ENCODE measurements at places on chromosomes 7 and 10.

DNA sequence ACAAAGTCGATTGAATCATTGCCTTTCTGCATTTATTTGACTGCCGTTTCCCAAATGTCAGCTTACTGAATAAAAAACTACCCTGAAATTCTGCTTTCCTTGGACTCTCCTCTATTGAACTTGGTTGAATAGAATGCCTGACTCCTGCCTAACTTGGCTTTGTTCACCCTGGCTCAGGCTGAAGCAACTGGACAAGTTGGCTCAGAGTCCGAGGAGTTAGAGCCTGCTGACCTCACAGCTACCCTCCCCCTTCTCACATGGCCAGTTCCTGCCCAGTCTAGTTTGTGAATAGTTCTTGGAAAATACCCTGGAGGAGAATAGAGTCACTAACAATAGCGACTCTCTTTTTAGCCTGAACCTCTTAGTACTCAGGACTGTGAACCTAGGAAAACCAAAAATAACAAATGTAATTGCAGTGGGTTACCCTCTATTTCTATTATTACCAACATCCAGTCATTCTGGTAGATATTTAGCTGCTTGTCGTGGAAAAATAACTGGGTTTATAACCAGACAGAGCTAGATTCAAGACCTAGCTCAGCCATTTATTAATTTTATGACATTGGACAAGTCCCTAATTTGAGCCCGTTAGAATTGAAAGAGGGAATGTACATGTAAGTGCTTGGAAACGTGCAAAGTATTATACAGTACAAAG is 17.3 kb upstream of the NRBF2 start:
- DNase-seq: no peak

DNA sequence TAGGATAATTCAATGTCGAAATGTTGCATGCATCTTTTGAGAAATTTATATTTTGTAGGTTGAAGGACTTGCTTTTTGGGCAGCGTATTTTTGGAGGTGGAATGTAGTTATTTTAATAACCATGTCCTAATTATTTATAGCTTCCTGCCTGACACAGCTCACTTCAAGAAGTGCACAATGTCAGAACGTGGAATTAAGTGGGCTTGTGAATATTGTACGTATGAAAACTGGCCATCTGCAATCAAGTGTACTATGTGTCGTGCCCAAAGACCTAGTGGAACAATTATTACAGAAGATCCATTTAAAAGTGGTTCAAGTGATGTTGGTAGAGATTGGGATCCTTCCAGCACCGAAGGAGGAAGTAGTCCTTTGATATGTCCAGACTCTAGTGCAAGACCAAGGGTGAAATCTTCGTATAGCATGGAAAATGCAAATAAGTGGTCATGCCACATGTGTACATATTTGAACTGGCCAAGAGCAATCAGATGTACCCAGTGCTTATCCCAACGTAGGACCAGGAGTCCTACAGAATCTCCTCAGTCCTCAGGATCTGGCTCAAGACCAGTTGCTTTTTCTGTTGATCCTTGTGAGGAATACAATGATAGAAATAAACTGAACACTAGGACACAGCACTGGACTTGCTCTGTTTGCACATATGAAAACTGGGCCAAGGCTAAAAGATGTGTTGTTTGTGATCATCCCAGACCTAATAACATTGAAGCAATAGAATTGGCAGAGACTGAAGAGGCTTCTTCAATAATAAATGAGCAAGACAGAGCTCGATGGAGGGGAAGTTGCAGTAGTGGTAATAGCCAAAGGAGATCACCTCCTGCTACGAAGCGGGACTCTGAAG is 620 bp downstream of the ZRANB1 start:
- DNase-seq: no peak

GRCh38 chr7:137592232-137592896 is 248.8 kb upstream of the PTN start:
- DNase-seq: no peak

DNA sequence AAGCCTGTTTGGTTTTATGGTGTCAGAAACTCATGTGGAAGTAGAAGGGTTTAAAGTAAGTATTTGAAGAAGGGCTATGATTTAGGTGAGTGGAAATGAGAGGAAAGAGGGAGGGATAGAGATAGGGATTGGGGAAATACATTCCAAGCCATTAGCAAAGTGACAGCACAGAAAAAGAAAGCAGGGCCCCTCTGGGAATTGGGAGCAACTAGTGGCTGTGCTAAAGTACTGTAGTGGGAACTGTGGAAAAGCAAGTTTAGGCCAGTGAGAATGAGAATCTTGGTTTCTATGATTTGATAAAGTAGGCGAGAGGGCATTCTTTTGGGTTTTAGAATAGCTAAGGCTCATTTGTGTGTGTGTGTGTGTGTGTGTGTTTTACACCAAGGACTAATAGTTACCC is 5.0 kb downstream of the PRKG1 start:
- DNase-seq: no peak

GRCh38 chr10:114087655-114088054 is 44.0 kb downstream of the ADRB1 start:
- DNase-seq: no peak

DNA sequence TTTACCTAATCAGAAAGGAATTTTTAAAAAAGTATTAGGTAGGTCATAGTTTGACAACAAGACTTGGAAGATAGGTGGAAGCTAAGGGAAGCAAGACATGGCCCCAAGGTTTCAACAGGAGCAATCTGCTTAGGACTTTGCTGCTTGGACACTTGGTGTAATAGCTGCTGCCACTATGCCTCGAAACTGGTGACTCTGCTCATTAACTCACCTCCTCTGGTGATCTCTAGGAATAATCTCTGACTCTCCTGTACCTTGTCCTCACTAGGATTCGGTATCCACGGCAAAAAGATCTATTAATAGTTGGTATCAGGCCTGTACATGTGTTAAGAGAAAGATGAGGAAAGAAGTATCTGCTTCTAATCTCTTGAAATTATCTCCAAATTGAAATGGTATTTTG is 53.1 kb downstream of the PTEN start:
- DNase-seq: no peak

- DNase-seq: no peak
Observed at GRCh38 chr7:105227391-105227790, 161.3 kb downstream of the SRPK2 start.

GRCh38 chr7:115693779-115694178 is 336.8 kb downstream of the TFEC start:
- DNase-seq: no peak

- no peak for DNase-seq
Observed at GRCh38 chr7:127629268-127629854, 11.4 kb upstream of the PAX4 start.

- no peak for DNase-seq
Observed at GRCh38 chr10:4595719-4596319, 230.2 kb upstream of the AKR1E2 start.

All from cortex of kidney (tissue), 1 donor.